Spinal cord (tissue), 10 donors: ENCODE measurements at places on chromosomes 7 and 10. TPM values are rescaled to one million over a fixed set of nuclear protein-coding genes. Genes with fewer than 3 reads are reported as not detected.

- no peak for DNase-seq
These were observed 128.9 kb downstream of the ZNF438 start for GRCh38 chr10:30902621-30903396.

DNA sequence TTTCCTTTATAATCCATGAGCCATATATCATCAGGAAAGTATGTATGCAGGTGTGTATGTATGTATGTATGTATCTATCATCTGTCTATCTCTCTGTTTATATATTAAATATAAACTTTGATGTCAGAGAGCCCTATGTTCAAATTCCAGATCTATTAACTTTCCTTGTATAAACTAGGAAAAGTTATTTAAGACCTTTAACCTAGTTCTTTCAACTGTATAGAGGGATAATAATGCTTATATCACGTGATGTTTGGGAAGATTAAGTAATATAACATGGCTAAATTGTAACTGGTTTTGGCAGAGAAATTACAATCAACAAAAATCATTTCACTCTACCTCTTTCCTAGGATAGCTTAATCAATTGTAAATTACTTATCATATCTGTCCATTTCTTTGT is 628.3 kb upstream of the IGFBP3 start:
- no peak for DNase-seq

GRCh38 chr7:114932991-114933390 is 11.1 kb downstream of the MDFIC start:
- no peak for DNase-seq

GRCh38 chr7:7427363-7427762 is 108.3 kb downstream of the COL28A1 start:
- no peak for DNase-seq

CPA5 gene
- 0.24 TPM for polyA plus RNA-seq
